HCEC 1CT (cell line): ENCODE measurements at places on chromosomes 7 and 10.

GRCh38 chr7:23347033-23347681, 48.0 kb downstream of the MALSU1 start:
- peak; percentile 43 for DNase-seq

DNA sequence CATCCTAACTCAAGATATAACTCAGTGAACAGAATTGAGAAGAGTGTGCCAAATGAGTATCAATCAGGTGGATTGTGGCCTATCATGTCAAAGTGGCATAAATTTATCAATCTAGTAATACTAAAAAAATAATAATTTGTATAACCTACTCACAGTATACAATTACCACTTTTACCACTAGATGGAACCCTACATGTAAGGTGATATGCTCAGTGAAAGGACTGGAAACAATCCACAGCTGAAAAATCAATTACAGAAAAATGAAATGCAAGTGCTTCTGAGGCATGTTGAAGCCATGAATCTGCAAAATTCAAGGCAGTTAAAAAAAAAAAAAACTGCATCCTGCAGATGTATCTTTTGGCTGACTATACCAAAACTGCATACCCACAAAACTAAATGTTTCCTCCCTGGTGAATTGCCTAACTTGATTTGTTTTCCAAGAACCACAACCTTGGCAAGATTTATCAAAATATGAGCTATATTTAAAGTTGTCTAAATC, 13.9 kb downstream of the ARHGAP19 start:
- DNase-seq: peak; percentile 86

DNA sequence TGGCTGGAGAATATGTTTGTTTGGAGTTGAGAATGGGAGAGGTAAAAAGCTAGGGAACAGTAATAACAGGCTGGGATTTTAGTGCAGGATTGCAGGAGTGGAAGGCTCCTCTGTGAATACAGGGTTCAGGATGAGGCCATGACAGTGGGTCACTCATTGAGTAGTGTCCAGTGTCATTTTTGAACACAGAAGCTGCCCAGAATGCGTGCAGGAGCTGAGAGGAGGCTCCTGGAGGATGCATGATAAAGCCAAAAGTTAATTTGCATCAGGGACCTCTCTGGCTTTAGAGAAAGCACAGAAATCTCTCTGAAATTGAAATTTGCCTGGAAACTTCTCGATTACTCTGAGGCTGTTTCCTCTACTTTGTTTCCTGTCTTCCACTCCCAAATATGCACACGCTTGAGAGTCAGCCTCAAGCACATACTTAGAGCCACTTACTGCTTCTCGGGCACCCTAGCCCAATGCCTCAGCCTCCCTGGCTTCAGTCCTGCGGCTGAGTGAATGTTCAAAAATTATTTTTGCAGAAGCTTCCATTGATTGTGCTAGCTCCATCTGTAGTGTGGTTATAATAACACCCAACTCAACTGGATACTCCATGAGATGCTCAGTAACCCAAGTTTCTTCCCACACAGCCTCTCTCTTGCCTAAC, 1.8 kb upstream of the GALNT17 start:
- no peak for DNase-seq

DNA sequence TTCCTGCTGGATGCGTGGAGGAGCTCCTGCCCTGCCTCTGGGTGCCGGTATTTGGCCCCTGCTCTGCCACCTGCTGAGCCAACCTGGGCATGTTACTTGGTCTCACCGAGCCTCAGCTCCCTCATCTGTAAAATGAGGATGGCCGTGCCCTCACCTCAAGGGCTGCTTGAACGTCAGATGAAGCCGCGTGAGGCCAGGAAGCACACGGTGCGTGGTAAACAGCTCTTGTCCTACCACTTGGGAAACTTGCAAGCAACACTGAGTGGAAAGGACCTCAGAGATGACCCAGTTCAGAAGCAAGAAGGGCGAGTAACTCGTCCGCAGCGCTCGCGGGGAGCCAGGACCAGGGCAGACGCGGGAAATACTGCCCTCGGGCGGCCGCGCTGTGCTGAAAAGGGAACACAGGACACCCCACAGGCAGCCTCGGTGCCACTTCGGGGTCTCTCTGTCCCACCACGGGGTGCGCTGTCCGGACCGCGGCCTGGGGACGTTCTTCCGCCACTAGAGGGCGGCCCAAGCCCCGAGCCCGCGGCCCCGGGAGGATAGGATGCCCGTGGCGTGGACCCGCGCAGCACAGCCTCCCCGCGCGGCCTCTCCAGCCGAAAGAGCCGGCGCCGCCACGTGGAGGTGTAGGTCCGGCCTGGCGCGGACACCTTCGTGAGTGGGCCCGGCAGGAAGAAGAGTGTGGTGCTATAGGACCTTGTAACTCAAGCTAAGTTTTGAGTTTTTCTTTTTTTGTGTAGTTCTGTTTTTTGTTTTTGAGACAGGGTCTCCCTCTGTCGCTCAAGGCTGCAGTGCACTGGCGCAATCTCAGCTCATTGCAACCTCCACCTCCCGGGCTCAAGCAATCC, 94.1 kb downstream of the PRKAG2 start:
- peak; percentile 55 for DNase-seq

- DNase-seq: peak; percentile 41
Measured at GRCh38 chr7:133139350-133139749, 57.5 kb upstream of the CHCHD3 start.

- no peak for DNase-seq
Measured at GRCh38 chr7:11060893-11061292, 87.2 kb downstream of the PHF14 start.

- no peak for DNase-seq
Measured at GRCh38 chr10:133100706-133101415, 13.1 kb downstream of the ADGRA1 start.

DNA sequence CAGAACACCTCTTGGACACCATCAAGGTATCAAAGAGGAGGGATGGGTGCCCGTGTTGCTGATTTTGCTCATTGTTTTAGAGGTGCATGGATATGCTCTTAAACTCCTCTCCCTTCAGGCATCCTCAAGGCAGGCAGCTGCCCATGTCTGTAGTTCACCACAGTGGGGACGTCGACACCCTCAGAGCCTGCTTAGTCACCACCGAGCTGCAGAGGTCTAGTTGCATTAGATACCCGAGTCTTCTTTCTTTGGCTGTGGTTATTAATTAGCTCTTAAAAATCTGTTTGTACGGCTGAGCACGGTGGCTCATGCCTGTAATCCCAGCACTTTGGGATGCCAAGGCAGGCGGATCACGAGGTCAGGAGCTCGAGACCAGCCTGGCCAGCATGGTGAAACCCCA, 24.7 kb upstream of the TSPAN13 start:
- DNase-seq: no peak

GRCh38 chr7:6393667-6394056, 54.1 kb downstream of the DAGLB start:
- no peak for DNase-seq

GRCh38 chr10:91537614-91538383, 95.1 kb downstream of the PPP1R3C start:
- no peak for DNase-seq

GRCh38 chr7:116757283-116757682, 85.3 kb downstream of the MET start:
- no peak for DNase-seq

- DNase-seq: peak; percentile 25
Measured at GRCh38 chr10:86632009-86632800, 22.1 kb upstream of the OPN4 start.

GRCh38 chr7:130490888-130491804, 739 bp upstream of the MEST start:
- no peak for DNase-seq

GRCh38 chr7:41730668-41731067, 27.8 kb upstream of the INHBA start:
- no peak for DNase-seq

- peak; percentile 70 for DNase-seq
Measured at GRCh38 chr10:11035301-11035991, 17.8 kb downstream of the CELF2 start.

- no peak for DNase-seq
Measured at GRCh38 chr7:113410796-113411195, 292.4 kb upstream of the SMIM30 start.

DNA sequence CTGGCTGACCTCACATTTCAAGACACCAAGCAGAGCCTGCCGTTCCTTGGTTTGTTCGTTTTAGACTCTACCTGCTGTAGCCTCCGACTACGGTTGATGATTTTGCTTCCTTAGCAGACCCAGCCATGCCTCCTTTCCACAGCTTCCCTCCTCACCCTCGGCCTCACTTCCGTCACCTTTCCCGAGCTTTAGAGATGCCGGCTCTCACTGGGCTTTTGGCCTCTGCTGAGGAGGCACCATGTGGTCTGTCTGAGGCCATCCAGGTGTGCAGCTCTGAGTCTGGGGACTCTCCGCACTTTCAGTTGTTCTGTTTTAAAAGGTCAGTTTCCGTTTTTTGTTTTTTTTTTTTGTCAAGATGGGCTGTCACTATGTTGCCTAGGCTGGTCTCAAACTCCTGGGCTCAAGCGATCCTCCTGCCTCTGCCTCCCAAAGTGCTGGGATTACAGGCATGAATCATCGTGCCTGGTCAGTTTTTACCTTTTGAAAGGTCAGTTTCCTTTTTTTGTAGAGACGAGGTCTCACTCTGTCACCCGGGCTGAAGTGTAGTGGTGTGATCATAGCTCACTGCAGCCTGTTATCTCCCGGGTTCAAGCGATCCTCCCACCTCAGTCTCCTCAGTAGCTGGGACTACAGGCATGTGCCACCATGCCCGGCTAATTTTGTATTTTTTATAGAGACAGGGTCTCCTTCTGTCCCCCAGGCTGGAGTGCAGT, 11.7 kb downstream of the ORAI2 start:
- DNase-seq: no peak

- no peak for DNase-seq
Measured at GRCh38 chr10:132609211-132609610, 71.6 kb downstream of the INPP5A start.

- no peak for DNase-seq
Measured at GRCh38 chr10:31708474-31708873, 220.2 kb downstream of the ARHGAP12 start.

- DNase-seq: peak; percentile 15
Measured at GRCh38 chr10:34187201-34187600, 627.9 kb downstream of the PARD3 start.

- no peak for DNase-seq
Measured at GRCh38 chr10:75652146-75652740, 220.8 kb downstream of the LRMDA start.

DNA sequence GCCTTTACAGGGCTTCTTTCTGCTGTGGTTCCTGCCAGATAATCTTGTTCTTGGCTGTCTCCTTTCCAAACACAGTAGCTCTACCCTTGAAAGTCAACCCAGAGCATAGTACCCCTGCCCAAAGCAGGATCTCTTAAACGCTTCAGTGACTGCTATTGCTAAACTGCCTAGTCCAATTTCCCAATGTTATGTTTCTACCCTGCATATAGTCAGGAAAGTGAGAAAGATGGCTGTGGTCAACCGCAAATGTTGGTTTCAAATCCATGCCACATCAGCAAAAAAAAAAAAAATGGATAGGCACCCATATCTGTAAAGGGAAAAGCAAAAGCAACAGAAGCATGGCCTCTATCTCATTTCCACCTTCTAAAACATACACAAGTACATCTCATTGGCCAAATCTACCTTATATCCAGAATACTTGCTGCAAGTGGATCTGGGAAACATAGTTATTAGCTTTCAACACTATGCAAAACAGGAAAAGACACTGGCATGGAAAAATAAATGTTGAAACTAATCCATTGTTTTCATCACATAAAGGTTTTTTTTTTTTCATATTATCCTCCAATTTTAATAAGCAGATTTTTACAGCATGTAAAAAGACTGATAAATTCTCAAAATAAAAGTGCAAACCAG, 59.8 kb downstream of the DNAJC1 start:
- no peak for DNase-seq

- DNase-seq: no peak
Measured at GRCh38 chr10:102581981-102582580, 62.2 kb upstream of the TRIM8 start.

- no peak for DNase-seq
Measured at GRCh38 chr10:129426606-129427005, 40.4 kb upstream of the MGMT start.

DNA sequence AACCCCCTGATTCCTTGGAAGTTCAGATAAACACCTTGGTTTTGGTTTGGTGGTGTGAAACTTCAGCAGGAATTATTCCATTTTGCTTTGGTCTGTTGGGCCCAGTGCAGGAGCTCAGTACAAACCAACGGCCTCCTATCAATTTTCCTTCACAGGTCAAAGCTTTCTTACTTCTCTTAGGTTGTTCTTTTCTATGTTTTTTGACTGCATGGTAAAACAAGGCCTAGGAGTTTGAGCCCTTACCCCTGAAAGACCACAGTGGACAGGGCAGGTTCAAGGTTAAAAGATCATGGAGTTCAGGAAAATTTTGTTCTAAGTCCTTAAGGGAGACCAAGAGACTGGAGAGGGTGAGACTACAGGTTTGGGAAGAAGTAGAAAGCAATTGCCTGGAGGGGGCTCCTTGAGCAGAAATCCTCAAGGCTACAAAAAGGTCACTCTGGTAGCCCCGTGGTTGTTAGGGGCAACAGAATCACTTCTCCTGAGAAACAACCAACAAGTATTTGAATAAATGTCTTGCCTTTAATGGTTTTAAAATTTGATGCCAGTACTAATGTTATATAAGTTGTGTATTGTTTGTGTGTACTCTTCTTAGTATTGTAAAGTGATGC, 40.9 kb upstream of the FHIP2A start:
- no peak for DNase-seq

GRCh38 chr7:106326594-106327537, 42.1 kb upstream of the NAMPT start:
- no peak for DNase-seq

GRCh38 chr7:102152672-102153598, 133.7 kb upstream of the SH2B2 start:
- DNase-seq: no peak

DNA sequence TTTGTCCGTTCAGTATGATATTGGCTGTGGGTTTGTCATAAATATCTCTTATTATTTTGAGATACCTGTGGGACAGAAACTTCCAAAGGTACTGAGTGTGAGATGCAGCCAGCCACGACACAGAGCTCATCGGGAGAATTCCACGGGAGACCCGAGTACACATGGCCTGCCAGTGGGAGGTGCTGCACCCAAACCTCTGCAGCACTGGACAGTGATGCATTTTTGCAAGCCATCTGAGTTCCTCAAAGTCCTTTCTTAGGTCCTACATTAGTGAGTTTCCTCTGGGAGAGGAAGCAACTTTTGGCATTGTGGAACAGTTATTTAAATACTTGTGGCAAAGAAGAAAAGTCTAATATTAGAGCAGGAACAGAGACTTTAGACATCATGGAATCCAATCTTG, 77.5 kb downstream of the ARID5B start:
- no peak for DNase-seq
